ENCODE measurements at places on chromosomes 4 and X.

- no peak for DNase-seq
These were observed 28.7 kb upstream of the BMP2K start for GRCh38 chr4:78747475-78747922.

DNA sequence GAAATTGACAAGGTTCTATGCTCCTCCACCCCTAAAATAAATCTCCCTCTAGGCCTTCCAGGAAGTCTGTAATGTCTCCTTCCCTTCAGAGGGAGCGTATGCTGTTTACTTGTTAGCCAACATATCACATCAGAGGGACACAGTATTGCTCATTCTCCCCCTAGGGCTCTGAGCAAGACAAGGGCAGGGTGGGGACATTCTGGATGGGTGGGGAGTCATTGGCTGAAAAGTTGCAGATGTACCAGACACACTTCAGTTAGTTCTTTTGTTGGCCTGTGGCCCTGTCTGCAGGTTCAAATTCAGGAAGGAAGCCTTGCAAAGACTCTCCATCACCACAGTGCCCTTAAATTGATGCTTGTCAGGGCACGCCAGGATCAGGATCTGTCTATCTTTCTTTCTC is 106.3 kb upstream of the TEX13D start:
- no peak for DNase-seq

DNA sequence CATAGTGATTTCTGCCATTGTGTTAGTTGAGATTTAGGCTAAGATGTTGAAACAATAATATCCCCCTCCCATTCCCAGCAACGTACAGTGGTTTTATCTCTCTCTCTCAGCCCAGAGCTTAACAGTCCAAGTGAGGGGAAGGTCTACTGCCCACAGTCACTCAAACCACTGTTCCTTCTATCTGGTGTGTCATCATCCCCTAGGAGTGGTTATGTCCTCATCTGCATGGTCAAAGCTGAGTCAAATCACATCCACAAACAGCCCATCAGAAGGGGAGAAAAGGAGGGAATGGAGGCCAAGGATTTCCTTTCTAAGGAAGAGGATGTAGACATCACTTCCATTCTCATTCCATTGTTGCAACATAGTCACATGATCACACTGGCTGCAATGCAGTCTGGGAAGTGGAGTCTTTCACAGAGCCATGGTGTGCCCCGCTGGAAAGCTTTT is 42.8 kb upstream of the CHRNA9 start:
- no peak for DNase-seq

- DNase-seq: no peak
These were observed 163.1 kb downstream of the SMARCA1 start for GRCh38 chrX:129360175-129360574.

GRCh38 chrX:71095981-71096759 is 519 bp downstream of the FOXO4 start:
- peak; percentile 34 for DNase-seq

- DNase-seq: no peak
These were observed 110.6 kb downstream of the SORCS2 start for GRCh38 chr4:7302781-7303404.

- peak; percentile 24 for DNase-seq
These were observed 55.1 kb upstream of the PGAM4 start for GRCh38 chrX:78024349-78025059.

DNA sequence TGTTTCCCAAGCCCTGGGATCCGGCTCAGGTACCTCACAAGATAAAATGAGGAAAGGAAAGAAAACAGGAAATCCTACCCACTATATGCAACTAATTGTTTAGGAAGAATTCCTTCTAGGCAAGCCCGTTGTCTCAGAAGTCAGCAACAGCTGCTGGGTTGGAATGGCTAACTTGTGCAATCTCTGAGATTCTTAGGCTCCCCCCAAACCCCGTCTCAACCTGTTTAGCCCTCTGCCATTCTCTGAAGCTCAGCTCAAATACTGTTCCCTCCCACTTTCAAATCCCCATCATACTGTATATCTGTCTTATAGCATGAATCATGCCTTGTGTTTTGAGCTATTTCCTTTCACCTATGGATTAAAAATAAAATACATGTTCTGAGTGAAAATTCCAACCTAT is 28.9 kb downstream of the STARD8 start:
- DNase-seq: no peak

DNA sequence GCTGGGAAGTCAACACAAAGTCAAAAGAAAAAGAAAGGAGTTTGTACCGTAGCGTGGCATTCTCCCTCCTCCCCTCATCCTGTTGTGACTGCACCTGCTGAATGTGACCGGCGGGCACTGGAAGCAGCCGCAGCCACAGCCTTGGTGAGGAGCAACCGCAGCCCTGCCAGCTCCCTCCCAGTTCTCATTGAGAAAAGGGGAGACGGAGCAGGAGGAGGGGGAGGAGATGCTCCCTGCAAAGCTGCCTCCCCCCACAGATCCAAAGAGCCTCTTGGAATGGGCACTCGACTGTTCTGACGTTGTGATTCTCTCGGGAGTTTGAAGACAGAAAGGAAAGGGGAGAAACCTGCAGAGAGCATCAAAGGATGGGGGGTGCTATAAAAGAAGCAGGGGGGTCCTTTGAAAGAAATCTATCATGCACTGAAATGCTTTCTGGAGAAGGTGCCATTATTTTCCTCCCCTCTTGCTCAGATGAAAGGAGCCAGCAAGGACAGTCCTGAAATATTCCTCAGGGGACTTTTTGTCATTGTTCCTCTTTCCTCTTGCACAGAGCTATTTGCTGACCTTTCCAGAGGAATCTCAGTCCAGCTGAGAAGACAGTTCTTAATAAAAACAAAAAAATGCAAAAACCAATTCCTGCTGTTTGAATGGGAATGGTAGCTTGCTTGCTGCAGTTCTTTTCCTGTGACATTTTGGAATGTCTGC is 429.7 kb downstream of the MAPK10 start:
- no peak for DNase-seq

DNA sequence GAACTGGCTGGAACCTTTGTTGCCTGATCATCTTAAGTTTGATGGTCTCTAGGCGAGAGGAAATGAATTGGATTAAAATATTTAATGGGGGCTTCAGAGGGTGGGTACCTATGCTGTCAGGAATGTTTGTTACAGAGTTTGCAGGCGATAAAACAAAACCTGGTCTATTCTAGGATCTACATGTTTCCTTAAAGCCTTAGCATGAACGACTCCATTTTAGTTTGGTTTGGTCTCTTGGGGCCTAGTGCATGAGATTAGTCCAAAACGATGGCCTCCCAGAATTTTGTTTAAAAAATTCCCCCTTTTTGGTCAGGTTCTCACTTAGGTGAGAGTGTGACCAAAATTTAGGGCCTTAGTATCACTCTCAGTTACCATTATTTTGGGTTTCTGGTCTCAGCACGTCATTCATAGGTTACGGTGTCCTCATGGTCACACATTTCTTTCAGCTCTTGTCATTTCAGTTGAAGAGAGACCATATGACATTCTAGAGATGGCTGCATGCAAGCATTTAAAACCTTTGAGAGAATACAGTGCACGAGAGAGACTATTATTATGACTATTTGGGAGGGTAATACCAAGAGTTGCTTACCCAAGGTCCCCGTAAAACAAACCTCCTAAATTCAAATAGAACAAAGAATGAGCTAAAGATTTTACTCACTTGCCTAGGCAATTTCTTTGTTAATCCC is 13.8 kb downstream of the MOB1B start:
- DNase-seq: no peak

- no peak for DNase-seq
These were observed 836 bp downstream of the PRRG1 start for GRCh38 chrX:37350034-37350365.

DNA sequence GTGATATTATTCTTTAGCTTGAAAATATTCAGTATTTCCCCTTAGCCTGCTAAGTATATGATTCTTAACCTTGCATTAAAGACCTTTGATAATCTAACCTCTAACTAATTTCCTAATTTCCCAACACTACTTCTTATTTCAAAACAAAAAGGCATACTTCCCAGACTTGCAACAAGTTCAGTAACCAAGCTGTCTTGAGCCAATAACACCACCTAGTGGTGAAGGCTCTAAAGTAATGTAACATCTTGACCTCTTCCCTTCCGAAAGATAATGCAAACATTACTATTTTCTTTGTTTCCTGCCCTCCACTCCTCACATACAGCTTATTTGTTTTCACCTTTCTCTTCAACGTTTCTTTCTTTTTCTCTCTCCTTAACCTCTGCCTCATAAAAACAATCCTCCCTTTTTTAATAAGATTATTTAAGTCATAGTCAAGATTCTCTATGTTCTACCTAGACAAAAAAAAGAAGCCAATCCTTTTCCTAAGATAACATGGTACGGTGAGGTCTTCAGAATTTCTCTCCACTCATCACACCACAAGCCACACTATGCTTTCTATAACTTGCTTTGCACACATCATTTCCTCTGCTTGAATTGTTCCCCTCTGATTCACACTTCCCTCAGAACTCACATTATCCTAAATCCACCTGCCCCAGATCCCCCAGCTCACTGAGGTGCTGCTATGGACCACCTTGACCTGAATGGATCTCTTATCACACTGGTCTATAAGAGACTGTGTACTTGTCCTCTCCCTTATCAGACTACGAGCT is 3.5 kb downstream of the FAT1 start:
- no peak for DNase-seq

GRCh38 chrX:150933945-150934350 is 35.5 kb upstream of the CD99L2 start:
- no peak for DNase-seq

DNA sequence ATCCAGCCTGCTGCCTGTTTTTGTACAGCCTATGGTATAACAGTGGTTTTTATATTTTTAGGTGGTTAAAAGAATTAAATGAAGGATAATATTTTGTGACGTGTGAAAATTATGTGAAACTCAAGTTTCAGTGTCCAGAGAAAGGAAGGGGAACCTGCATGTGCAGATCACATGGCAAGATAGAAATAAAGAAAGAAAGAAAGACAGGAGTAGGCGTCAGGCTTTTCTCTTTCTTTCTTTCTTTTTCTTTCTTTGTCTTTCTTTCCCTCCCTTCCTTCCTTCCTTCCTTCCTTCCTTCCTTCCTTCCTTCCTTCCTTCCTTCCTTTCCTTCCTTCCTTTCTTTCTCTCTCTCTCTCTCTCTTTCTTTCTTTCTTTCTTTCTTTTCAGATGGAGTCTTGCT is 42.0 kb upstream of the HUWE1 start:
- no peak for DNase-seq

- DNase-seq: no peak
These were observed 14.8 kb downstream of the RPL34 start for GRCh38 chr4:108635070-108635655.

DNA sequence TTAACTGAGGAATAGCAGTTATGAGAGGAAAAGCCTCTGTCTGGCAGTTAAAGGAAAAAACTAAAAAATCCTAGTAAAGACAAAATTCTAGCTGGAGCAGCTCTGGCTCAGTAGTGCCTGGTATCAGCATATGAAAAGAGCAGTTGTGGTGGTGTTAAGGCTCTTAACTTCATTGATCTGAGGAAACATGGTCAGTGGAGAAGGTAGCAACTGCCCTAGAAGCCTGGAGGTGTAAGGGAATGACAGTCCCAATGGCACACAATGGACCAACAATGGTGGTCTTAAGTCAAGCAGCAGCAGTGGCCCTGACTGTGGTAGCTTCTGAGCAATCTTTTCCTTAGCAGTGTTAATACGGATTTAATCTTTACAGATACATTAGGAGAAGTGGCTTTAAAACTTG is 189.6 kb upstream of the POF1B start:
- DNase-seq: no peak

- DNase-seq: no peak
These were observed 877.8 kb downstream of the FAM133A start for GRCh38 chrX:94551831-94552230.

- no peak for DNase-seq
These were observed 110.8 kb upstream of the DGKK start for GRCh38 chrX:50581405-50581804.
